ENCODE measurements at places on chromosomes 4 and X. TPM values are rescaled to one million over a fixed set of nuclear protein-coding genes. Genes with fewer than 3 reads are reported as not detected.

- DNase-seq, result no peak
Observed at GRCh38 chr4:4919927-4920326, 60.5 kb downstream of the MSX1 start.

DNA sequence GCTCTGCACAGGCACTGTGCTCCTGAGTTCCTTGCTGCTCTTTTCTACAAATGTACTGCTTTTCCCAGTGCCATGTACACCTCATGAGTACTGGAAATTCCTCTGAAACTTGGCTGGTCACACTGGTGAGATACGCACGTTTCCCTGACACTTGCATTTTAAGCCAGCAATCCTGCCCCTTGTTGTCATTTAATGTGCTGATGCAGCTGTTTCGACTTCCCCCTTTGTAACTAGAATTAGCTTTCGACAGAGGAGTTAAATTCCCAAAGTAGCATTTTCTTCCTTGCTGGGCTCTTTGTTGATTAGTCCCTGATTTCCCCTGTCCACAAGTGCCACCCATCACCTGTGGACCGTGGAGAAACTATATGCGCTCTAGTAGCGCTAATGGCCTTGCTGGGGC, 77.5 kb downstream of the IQCM start:
- no peak for DNase-seq

GRCh38 chrX:132809581-132809980, 148.8 kb downstream of the HS6ST2 start:
- no peak for DNase-seq

HS3ST1 gene
- total RNA-seq, result 1.3 TPM

- peak; percentile 25 for DNase-seq
Observed at GRCh38 chr4:188372829-188373228, 233.6 kb downstream of the TRIML1 start.

- peak; percentile 26 for DNase-seq
Observed at GRCh38 chr4:145722561-145722960, 42.6 kb downstream of the C4orf51 start.

DNA sequence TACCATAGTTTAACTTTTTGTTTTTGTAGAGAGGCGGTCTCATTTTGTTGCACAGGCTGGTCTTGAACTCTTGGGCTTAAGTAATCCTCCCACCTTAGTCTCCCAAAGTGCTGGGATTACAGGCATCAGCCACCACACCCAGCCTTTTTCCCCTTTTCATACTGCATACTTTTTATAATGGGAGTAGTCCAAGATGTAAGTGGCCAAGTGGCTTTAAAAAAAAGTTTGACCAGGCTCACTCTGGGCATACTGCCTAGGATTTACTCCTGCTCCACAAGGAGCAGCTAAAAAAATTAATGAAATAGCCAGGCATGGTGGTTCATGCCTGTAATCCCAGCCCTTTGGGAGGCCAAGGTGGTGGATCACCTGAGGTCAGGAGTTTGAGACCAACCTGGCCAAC, 6.0 kb downstream of the GRSF1 start:
- DNase-seq, result no peak

- DNase-seq, result peak; percentile 58
Observed at GRCh38 chrX:136170139-136170800, 22.9 kb downstream of the FHL1 start.

CC2D2A gene
- 33.2 TPM for total RNA-seq

CYP2U1 gene
- total RNA-seq, result 9.5 TPM

VEGFC gene
- total RNA-seq, result 6.4 TPM

GRCh38 chr4:137997496-137997895, 244.7 kb downstream of the SLC7A11 start:
- DNase-seq, result no peak

DNA sequence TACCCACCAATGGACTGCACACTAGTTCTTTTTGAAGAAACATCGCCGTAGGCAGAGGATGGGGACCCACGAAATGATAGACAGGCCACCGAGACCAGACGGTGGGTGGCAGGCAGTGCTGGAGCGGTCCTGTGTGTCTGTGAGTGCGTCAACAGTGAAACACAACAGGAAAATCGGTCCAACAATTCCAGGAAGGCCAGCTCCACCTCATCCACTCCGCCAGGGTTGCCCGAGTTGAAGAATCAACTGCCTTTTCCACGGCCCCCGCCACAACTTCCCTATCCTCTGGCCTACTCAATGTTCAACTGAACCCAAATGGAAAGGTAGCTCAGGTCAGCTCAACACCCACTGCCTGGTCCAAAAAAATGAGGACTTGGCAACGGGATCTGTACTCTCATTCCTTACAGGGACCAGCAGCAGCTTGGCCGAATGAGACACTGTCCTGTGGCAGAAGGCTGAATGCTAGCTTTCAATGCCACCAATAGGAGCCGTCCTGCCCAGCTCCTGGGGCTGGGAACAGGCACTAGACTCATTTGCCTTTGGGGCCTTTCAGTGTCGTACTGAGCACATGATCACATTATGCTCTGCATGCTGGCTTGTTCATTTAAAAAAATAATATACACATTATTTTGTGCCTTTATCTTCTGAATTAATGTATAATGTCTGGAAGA, 43.5 kb downstream of the MID1 start:
- peak; percentile 71 for DNase-seq
